ENCODE measurements at places on chromosomes 5 and 9.

DNA sequence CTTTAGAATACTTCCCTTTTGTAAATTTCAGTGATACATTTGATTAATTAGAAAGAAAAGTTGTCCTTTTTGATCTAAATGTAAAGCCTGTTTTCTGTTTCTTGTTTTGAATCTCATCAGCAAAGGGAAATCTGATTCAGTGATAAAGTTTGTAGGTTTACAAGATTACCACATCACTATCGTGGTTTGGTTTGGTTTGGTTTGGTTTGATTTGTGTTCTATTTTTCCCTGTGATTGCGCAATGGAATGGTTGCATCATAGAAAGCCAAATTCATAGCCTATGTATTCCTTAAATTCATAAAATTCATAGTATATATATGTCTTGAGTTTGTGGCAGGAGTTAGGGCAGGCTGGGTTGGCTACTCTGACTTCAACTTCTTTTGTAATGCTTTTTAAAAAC lies 15.2 kb downstream of the SRFBP1 start:
- no peak for DNase-seq

- DNase-seq: no peak
Measured at GRCh38 chr5:107557051-107557658, 113.6 kb downstream of the EFNA5 start.

- DNase-seq: no peak
Measured at GRCh38 chr5:120199559-120199958, 264.5 kb upstream of the PRR16 start.

DNA sequence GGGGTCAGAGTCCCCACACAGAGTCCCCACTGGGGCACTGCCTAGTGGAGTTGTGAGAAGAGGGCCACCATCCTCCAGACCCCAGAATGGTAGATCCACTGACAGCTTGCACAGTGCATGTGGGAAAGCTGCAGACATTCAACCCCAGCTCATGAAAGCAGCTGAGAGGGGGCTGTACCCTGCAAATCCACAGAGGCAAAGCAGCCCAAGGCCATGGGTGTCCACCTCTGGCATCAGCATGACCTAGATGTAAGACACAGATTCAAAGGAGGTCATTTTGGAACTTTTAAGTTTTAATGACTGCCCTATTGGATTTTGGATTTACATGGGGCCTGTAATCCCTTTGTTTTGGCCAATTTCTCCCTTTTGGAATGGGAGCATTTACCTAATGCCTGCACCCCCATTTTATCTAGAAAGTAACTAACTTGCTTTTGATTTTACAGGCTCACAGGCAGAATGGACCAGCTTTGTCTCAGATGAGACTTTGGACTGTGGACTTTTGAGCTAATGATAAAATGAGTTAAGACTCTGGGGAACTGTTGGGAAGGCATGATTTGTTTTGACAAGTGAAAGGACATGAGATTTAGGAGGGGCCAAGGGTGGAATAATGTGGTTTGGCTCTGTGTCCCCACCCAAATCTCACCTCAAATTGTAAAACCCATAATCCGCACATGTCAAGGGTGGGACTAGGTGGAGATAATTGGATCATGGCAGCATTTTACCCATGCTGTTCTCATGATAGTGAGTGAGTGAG lies 56.3 kb upstream of the ITGA1 start:
- DNase-seq: no peak

DNA sequence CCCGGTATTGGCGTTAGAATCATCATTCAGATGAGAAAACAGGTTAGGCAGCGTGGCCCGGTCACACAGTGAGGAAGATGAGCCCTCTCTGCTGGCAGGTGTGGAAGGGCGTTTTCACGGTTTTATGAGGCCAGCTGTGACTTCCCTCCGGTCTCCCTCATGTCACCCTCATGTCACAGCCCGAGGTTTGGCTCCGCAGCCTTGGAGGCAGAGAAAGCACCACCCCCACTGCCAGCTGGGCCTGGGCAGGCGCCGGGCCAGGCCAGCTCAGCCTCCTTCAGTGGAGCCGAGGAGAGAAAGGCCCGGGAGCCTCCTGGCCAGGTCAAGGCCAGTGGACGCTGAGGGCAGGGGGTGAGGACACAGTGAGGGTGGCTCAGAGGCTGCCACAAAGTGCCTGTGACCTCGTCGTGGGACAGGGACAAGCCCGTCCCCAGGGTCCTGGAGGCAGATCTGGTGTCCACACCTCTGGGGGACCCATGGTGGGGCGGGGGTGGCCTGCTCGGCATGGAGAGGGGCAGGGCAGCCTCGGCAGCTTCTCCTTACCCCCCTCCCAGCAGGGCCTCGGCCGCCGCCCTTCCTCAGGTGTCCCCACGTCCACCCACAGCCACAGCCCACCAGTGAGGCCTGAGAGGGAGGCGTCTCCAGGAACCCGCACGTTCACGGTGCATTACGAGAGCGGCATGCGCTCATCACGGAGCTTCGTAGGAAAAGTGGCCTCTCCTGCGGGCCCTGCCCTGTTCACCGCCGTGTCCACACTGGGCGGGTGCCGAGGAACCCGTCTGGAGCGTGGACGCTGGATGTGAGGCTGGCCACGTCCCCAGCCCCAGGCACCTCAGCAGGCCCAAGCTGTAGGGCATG lies 32.2 kb downstream of the EXD3 start:
- no peak for DNase-seq

GRCh38 chr5:140642718-140643117 lies 3.5 kb downstream of the TMCO6 start:
- no peak for DNase-seq

- DNase-seq: no peak
Measured at GRCh38 chr9:6930827-6931226, 173.1 kb downstream of the KDM4C start.

GRCh38 chr9:129422843-129423192 lies 198.1 kb downstream of the C9orf50 start:
- DNase-seq: no peak

GRCh38 chr5:150135557-150136304 lies 19.9 kb downstream of the PDGFRB start:
- DNase-seq: no peak

DNA sequence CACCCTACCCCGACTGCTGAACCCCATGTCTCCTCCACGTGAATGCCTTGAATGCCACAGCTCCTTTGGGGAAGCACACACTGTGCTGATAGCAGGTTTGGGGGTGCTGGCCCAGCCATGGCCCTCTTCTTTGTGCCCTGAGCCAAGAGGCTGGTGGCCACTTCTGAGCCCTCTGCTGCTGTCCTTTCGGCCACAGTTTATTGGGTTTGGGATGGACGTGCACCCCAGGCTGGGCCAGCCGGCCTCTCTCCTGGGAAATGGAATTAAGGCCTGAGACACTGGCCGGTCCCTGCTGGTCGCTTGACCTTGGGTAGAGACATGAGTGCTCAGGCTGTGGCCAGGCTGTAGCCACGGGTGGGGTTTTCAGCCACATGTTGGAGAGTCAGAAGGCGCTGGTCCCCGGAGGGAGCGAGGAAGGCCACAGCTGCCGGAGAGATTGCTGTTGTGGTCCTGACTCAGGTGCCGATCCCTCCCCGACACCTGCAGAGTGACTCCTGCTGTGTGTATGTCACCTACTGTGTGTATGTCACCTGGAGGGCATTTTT lies 26.6 kb downstream of the FAM163B start:
- no peak for DNase-seq

GRCh38 chr9:76082057-76082456 lies 191.6 kb downstream of the PCSK5 start:
- DNase-seq: no peak

- DNase-seq: peak; percentile 26
Measured at GRCh38 chr9:113593682-113594281, 130.3 kb downstream of the RGS3 start.

DNA sequence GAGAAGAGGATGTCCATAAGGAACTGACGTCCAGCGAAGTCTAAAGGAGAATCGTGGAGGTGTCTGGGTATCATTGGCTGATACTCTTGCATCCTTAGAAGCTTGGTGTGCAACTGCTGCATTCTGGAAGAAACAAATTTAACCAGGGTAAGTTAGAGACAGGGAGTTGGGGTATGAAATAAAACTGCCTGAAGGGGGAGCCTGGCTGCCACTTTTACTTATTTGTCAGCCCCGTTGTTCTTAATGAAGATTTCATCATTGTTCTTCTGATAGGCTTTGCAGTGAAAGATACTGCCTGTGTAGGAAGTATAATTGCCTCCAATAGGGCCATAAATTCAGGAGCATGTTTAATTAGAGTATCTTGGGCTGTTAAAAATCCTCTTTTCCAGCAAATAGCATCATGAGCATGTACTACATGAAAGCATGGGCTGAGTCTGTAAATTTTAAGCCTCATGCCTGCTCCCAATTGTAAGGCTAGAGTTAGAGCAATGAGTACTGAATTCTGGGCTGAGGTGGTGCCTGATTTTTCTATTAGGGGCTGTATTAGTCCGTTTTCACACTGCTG lies 1264.5 kb upstream of the ACO1 start:
- DNase-seq: peak; percentile 52

DNA sequence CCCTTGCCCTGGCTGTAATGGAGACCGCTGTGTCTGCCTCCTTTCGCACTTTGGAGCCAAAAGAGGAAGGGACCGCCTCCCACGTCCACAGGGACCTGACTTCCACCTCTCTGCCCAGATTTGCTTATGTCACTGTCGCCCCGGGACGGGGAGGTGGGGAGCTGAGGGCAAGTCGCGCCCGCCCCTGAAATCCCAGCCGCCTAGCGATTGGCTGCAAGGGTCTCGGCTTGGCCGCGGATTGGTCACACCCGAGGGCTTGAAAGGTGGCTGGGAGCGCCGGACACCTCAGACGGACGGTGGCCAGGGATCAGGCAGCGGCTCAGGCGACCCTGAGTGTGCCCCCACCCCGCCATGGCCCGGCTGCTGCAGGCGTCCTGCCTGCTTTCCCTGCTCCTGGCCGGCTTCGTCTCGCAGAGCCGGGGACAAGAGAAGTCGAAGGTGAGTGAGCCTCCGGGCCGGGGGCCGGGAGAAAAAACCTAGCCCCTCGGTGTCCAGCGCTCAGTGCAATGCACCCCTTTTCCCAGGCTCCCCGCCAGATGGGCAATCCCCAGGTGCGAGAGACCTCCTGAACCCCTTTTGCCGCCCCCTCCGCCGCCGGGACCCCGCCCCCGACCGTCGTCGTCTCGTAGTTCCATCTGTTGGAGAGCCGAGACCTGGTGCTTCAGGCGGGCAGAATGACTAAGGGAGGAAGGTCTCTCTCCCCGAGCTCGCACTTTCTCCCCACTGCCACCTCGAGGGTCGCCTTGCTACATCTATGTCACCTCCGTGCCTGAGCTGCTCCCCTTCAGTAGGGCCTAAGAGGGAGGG lies at the start of gene GPX3:
Gene GPX3, plus strand, starts transcription at position 288 of the 807 bp plus-strand sequence. Its CDS starts 64 bp downstream, at position 352.
- peak; percentile 55 for DNase-seq

GRCh38 chr5:42879291-42879690 lies 67.6 kb upstream of the SELENOP start:
- no peak for DNase-seq

DNA sequence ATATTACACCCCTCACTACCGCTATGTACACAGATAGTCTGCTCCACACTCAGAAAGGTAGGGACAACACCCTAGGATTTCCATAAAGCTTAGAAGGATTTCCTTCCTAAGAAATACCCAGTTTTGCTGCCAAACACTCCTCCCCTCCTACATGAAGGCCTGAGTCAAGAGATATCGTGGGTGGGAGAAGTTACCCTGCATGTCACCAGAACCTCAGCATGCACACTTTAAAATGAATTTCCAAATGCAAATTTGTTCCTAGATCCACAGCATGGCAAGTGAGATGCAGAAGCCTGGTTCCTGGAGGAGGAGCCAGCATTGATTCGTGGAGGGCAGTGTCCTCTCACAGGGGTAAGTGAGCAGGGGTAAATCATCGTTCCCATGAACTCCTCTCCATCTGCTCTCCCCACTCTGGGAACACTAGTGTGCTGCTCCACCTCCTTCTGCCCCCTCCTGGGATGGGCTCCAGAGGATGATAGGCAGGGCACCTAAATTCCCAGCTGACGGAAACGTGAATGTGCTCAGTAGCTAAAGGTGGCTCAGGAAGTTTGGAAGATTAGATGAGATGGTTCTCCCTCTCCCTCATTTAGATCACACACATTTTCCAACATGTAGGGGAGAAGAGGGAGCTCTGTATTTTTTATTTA lies 76.7 kb downstream of the PDE4D start:
- DNase-seq: no peak

DNA sequence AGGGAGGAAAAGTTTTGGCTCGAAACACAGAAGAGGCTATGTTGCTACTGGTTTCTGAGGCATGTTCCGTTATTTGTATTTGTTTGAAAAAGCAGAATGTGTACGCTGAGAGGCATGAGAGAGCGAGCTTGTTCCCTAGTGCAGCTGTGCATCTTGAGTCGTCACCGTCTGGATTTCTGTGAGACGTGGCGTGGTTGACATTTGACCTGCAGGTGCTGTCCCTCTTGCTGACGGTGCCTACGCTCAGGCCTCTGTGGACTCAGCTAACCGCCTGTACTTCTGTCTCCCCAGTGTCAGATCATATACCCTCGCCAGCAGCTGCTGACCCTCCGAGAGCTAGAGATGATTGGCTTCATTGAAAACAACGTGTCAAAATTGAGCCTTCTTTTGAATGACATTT lies 21.5 kb downstream of the TRIP13 start:
- no peak for DNase-seq

DNA sequence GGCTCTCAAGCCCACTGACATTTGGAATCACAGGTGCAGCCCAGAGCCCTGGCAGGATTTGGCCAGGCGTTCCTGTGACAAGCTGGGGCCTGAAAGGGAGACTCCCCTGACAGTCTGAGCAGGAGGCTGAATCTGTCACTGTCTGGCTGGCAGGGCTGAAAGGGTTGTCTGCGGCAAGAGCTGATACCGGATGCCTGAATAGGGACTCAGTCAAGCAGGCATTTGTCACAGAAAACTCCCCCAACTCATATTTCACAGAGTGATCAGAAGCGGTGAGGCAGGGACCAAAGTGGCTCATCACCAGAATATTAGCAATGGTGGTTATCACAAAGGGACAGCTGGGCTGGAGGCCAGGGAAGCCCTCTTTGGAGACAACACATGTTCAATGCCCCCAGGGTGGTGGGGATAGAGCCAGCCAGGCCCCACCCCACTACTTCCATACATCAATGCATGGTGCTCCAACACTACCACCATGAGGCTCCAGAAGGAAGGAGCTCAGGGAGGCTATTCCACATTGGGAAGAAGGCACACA lies 295.5 kb downstream of the DTWD2 start:
- no peak for DNase-seq

- DNase-seq: no peak
Measured at GRCh38 chr5:36017004-36017403, 25.8 kb upstream of the UGT3A1 start.

DNA sequence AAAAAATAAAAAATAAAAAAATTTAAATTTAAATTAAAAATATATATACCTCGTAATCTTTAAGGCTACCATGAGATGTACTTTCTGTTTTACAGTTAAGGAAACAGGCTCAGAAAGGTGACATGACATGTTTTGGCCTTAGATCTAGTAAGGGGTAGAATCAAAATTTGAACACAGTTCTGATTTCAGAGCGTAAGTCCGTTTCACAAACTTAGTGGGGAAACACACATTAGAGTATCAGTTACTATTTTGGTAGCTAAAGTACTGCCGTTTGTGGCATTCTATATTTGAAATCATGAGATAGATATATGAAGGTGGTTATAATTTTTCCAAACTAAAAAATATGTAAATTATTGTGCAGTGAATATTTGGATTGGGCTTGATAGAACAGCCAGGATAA lies 186.2 kb downstream of the DENND1A start:
- DNase-seq: no peak

- DNase-seq: no peak
Measured at GRCh38 chr5:93348231-93348630, 232.8 kb downstream of the NR2F1-AS1 start.

All from activated naive CD4-positive, alpha-beta T cell treated with anti-CD3 and anti-CD28 coated beads for 36 hours (primary cell).